PC-9 (cell line): ENCODE measurements at places on chromosomes 11 and 22.

- peak; percentile 65 for DNase-seq
Measured at GRCh38 chr22:35477911-35478582, 62.6 kb upstream of the RASD2 start.

DNA sequence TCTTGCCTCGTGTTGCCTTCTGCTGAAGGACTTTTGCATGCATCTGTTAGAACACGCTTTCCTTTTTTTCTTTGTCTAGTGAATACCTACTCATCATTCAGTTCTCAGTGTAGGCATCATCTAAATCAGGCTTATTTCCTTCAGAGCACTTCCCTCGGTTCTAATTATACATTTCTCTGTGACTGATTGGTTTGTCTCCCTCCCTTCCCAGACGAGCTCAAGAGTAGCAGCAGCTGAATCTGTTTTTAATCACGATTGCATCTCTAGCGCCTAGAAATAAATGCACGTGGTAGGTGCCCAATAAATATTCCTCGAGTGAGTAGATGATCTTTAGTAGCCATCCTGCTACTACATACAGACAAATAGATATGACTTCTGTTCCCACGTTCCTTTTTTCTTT, 6.3 kb downstream of the CEP164 start:
- DNase-seq, result no peak

GRCh38 chr22:33350961-33351360, 292.8 kb upstream of the SYN3 start:
- DNase-seq, result no peak

GRCh38 chr11:78786086-78786485, 211.4 kb upstream of the NARS2 start:
- DNase-seq, result no peak

GRCh38 chr11:85772695-85773094, 38.2 kb downstream of the SYTL2 start:
- DNase-seq, result no peak

DNA sequence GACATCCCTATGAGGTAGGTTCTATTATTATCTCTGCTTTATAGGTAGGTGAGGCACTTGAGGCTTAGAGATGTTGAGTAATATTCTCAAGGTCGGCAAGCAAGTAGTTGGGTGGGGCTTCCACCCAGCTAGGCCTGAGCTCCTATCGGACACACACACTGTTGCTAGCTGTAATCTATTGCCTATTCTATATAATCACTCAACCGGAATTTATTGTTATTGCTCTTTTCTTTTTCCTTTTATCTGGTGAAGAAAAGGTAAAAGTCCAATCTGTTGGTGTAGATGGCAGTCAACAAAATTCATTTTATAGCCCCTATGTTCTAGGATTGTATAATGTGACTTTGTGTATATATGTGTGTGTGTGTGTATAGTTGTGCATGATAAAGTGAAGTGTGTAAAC, 3.4 kb downstream of the OR9Q2 start:
- DNase-seq, result peak; percentile 15

- DNase-seq, result no peak
Measured at GRCh38 chr11:108394744-108395284, 72.5 kb downstream of the C11orf65 start.

- no peak for DNase-seq
Measured at GRCh38 chr22:26318975-26319374, 110.1 kb upstream of the ASPHD2 start.

- DNase-seq, result no peak
Measured at GRCh38 chr11:31797190-31798056, 13.7 kb downstream of the PAX6 start.

DNA sequence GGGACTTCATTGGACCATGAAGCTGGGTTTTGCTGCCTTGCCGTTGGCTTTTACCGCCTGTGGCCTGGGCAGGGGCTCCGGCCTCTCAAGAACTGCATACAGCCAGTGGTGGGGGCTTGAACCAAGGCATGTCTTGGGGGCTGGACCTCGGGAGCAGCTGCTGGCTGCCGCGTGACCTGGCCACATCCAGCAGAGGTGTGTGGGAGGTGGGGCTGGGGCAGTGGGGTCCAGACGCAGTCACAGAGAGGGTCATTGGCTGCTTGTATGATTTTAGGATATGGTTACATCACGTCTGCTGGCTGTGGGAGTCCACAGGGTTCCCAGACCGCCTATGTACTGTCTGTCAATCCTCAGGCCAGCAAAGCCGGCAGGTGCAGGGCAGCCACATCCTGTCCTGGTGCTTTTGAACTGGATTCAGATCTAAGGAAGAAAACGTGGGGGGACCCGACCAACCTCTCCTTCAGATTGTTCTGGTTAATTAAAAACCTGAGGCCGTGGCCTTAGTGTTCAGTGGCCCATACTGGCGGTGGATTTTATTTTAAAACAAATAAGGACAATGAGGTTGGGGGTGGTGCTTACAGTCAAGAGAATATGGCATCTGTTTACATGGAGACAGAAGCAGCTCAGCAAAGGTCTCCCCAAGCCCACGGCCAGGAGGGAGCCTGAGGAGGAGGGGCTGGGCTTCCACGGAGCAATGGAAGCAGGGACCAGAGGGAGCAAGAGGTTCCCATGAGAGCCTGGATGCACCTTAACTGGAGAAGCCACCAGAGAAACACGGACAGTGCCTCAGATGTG, 426.0 kb downstream of the TBC1D22A start:
- no peak for DNase-seq

DNA sequence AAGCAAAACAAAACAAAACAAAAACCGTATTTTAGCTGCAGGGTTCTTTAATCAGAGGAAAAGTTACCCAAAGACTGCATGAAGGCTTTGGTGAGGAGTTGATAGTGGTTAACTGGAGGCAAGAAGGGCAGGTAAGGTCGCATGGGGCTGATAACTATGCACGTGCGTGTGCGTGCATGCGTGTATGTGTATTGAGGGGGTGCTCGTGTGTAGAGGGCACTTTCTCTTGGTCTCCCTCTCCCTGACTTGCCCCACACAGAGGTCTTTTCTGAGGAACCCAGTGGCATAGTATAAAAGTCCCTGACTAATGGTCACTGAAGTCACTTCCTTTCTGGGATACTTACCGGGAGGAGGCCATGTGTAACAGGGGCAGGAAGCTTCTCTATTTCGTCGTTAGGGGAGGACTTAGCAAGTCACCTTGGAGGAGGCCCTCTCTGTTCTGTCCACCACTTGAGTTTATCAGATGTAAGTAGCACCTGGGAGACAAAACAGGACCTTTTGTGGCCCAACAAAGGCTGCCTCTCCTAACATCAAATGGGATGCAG, 20.1 kb upstream of the FCHSD2 start:
- DNase-seq, result no peak

GRCh38 chr11:94830722-94831510, 62.8 kb downstream of the AMOTL1 start:
- DNase-seq, result no peak

DNA sequence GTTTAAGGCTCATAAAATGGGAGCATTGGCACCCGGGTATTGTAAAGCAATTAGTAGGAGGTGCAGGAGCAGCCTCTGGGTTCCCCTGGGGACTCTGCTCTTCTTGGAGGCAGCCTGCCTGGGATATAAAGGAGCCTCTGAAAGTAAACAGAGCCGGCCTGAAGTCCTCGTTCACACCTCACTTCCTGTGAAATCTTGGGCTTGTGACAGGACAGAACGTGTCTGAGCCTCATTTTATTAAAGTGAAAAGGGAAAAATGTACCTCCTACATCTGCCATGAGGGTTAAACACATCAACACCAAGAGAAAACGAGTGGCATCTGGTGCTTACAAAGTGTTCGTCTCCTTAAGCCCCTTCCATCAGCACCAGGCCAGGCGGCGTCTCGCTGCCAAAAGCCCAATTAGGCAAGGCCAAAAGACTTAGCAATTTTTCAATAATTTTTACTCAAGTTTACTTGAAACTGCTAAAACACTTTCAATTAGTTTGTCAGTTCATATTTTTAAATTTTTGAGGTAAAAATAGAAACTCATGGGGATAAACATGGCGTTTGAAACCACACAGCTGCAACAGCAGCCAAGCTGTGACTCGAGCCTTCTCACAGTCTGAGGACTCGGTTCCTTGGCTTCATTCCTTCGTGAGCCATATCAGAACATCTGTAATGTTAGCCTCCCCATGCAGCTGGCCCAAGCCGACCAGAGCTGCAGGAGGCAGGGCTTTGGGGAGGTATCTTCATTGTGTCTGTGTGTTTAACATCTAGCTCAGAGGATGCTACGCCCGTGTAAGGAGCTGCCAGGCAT, 33.6 kb downstream of the MAP6 start:
- no peak for DNase-seq

DNA sequence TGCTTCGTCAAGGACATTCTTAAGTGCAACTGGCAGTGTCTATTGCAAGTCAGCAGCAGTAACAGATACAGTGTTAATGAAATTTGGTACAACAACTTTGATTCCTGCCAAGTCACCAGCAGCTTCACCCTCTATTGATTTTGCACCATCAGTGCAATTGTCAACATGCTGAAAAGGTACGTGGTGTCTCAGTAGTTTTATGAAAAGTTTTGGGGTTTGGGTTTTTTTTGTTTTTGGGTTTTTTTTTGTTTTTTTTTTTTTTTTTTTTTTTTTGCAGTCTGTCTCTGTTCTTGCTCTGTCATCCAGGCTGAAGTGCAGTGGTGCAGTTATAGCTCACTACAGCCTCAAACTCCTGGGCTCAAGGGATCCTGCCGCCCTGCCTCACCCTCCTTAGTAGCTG, 19.1 kb upstream of the GRIK4 start:
- no peak for DNase-seq

- DNase-seq, result no peak
Measured at GRCh38 chr11:120195601-120196320, 15.1 kb upstream of the OAF start.

- DNase-seq, result no peak
Measured at GRCh38 chr11:134343646-134344045, 11.9 kb downstream of the GLB1L2 start.

DNA sequence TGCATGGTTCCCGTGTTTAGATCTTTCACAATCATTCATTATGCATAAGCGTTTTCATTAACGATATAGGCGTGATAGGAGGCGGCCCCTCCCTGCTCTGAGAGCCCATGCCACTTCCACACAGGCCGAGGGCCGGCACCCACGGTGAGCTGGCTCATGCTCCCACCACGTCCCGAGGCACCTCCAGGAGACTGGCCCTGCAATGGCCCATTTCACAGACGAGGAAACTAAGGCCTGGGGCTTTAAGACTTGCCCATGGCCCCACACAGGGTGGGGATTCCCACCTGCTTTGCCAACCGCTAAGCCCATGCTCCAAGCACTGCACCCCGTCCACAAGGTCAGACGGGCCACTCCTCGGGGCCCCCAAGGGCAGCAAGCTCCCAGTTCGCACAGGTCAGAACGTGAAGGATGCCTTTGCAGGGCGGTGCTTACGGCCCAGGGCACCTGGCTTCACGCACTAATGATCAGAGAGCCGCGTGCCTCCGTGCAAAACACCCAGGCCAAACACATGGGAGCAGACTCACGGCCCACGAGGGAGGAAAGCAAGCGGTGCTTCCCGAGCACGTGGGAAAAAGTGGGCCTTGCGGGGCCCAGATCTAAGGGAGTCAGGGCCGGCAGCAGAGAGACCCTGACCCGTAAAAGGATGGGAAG, 8.3 kb downstream of the OSBPL5 start:
- no peak for DNase-seq

- DNase-seq, result no peak
Measured at GRCh38 chr11:127559978-127560377, 559.4 kb upstream of the KIRREL3 start.

DNA sequence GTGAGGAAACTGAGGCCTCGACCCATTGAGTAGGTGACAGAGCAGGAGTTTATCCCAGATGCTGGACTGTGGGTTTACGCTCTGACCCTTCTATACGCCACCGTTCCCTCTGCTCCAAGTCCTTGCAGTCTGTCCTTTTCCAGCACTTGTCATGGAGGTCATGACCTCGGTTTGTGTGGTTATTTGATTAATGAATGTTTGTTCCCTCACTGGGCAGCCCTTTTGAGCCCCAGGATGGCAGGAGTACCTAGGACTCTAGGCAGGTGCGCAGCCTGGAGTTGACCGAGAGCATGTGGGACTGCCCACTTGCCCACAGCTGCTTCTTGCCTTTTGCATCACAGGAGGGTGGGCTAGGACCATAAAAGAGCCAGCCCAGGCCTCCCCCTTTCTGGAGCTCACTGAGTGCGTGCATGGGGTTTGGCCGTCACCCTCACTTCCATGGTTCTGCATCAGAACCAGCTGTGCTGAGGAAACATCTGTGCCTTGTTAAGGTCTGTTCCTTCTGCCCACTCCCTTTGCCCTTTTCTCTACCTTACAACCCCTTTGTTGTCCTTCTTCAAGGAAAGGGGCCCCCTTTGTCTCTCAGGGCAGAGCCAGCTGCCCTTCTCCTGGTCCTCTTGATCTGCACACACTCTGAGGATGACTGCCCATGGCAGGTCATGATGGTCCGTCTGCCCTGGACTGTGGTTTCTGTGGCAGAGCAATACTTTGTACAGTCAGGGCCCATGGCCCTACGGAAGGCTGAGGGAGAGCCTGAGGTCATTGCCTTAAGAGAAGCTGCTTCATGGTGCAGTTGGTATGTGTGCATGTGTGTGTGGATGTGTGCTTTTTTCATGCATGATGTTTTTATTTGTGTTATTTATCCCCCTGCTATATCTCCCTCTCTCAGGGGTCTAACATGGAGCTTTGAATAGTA, 38.2 kb downstream of the BMAL1 start:
- no peak for DNase-seq

DNA sequence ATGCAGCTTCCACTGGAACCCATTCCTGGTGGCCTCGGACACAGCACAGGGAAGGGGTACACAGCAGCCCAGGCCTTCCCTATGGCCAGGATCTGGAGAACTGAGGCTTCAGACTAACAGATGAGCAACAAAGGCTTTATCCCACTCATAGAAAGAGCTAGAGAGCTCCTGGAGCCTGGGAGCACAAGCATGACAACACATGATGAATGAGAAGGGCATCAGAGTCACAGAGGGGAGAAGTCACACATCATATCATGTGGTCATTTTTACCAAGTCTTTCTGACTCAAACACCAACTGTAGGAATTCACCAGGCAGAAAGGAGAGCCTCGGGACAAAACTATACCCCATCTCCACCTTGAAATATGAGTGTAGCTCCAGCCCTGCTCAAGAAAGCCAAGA, 43.2 kb downstream of the NRXN2 start:
- DNase-seq, result no peak

DNA sequence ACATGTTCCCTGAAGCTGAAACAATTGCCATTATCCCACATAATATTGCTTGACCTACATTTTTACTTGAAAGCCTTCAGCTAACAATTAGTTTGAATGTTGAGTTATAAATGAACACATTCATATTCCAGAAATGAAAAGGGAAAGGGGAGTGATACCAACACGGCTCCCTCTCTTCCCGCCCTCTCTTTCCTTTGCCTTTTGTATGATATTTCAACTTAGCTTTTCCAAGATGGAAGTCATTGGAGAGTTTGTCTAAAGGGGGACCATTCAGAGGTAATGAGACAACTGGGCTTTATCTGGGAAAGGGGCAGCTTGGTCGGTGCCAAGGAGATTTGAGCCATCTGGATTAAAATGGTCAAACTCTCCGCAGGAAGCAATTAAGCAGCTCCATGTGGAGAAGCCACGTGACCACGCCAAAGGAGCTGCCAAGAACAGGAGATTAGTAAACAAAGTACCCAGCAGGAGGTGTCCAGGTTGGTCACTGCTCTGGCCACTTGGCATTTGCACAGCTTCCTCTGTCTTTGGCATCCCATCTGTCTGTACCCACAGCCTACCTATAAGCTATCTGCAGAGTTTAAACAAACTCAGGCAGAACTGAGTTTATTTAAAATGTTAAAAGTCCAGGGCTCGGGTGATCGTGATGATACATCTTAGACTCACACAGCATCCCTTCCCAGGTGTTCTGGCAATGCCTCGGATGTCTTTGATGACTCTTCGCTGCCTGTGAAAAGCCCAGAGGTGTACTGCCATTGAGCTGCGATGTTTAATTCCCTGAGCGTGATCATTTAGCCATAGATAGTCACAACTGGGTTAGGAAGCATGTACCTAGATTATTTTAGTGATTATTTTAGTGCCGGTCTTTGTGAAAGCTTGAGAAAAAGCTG, 735.9 kb downstream of the NTM start:
- no peak for DNase-seq
